ENCODE measurements at places on chromosomes 4 and X. TPM values are rescaled to one million over a fixed set of nuclear protein-coding genes. Genes with fewer than 3 reads are reported as not detected.

Gene BEND2
- not detected for total RNA-seq

- DNase-seq, result no peak
Observed at GRCh38 chr4:125357675-125358074, 42.9 kb downstream of the FAT4 start.

- DNase-seq, result no peak
Observed at GRCh38 chrX:31500921-31501320, 429.1 kb upstream of the FTHL17 start.

- DNase-seq, result peak; percentile 2
Observed at GRCh38 chrX:24646006-24646405, 1.1 kb downstream of the PCYT1B start.

GRCh38 chr4:114393295-114394038 lies 205.1 kb upstream of the UGT8 start:
- DNase-seq, result peak; percentile 49

- no peak for DNase-seq
Observed at GRCh38 chr4:45692131-45692735, 431.6 kb downstream of the GABRG1 start.

GRCh38 chrX:13334491-13334890 lies 14.6 kb upstream of the ATXN3L start:
- no peak for DNase-seq
